ENCODE measurements at places on chromosomes 3 and 15. TPM values are rescaled to one million over a fixed set of nuclear protein-coding genes. Genes with fewer than 3 reads are reported as not detected.

DNA sequence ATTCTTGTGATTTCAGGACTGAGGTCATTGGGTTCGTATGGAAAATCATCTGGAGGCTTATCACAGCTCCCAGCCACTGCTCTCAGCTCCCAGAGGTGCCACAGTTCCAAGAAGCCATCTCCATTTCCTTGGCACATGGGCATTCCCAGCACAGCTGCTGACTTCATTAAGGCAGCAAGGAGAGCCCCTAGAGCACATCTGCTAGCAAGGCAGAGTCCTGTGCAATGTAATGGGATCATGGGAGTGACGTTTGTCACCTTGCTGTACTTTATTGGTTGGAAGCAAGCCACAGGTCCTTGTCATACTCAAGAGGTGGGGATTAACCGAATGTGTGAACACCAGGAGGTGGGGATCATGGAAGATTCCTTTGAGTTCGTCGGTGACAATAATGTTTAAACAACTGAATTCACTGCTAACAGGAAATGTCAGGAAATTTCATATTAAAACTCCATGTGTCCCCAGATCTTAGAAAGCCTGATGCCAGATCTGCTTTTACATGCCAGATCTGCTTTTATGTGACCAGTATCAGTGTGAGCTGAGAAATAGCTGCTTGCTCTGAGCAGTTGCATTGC, 148.8 kb downstream of the GABRG3 start:
- no peak for DNase-seq

- no peak for DNase-seq
Measured at GRCh38 chr15:94259121-94259751, 27.9 kb downstream of the MCTP2 start.

DNA sequence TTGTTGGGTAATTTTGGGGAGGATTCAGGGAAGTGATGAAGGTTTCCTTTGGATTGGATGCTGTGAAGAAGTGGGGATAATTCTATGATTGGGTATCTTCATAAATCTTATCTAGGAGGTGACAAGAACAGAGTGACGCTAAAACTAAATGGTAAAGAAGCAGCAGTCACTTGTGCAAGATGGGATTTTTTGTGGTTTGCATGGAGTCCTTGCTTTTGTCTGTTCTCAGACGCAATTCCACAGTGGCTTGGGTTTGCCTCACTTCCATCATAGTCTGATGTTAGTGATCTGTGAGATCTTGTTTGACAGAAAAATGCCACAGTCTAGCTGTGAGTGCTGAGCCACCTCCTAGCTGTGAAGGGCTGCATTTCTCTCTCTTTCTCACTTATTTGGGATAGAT, 26.9 kb downstream of the GTF2E1 start:
- DNase-seq: no peak

ZSCAN29 gene
- total RNA-seq: 27.3 TPM
